ENCODE measurements at places on chromosomes 1 and 21. TPM values are rescaled to one million over a fixed set of nuclear protein-coding genes. Genes with fewer than 3 reads are reported as not detected.

IRF6 gene
- 1.4 TPM for total RNA-seq

GRCh38 chr21:44984428-44984791 is 44.6 kb downstream of the SLX9 start:
- no peak for DNase-seq

DNA sequence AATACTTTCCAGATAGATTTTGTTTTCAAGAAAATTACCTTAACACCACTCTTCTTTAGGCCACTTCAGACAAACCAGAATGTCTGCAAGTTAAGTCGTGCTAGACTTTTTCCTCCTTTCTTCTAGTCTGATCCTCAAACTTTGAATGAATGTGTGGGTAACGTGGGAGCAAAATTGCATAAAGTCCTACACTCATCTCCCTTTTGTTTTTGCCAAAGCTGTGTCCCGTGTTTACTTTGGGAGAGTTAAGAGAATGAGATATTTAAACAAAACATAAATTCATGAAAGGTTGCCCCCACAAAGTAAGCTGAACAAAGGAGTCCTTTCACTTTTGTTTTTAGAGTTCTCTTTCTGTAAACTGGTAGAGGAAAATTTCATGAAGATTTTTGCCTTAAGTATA is 16.9 kb upstream of the VAMP3 start:
- no peak for DNase-seq

DNA sequence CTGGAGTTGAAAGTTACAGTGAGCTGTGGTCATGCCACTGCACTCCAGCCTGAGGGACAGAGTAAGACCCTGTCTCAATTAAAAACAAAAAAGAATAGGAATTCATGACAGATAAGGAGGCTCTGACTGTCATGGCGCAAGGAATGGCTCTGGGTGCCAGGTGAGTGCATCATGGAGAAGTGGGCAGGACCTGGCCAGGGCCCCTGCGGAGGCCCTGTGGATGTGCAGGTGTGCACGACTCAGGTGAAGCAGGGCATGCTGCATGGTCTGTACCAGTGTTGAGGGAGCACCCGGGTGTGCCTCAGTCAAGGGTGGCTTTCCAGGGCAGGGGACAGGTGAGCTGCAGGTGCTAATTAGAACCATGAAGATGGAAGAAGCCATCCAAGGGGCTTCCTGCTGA is 14.0 kb downstream of the SLC1A7 start:
- DNase-seq: no peak

GRCh38 chr21:25234857-25235801 is 372.2 kb downstream of the MRPL39 start:
- DNase-seq: no peak

DNA sequence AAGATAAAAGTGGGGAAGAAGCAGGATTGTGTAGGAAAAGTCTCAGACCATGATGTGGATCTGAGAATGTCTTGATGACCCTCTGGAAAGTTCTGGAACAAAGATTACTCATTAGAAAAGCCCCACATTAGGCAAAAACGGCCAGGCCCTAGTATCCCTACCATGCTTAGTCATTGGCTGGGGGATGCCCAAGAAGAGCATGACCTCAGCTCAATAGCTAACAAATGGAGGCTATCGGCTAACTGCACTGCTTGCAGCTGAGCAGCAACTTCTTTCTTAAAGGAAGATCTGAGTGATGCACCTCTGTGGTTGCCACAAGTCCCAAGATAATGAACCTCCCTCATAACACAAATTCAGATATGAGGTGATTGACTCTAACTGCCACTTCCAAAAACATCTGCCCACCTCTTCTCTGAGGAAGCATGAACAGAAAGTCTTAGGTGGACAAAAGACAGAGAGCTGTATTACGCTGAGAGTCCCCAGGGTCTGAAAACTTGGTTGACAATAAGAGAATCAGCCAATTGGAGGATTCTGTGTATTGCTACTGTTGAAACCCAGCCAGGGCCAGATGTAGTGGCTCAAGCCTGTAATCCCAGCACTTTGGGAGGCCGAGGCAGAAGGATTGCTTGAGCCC is 64.6 kb upstream of the AK4 start:
- DNase-seq: no peak
